Activated naive CD4-positive, alpha-beta T cell treated with anti-CD3 and anti-CD28 coated beads, Interleukin-2, amount 50 U/mL, for 72 hours (primary cell): ENCODE measurements at places on chromosomes 3 and 15.

- DNase-seq = peak; percentile 24
Observed at GRCh38 chr3:51819709-51820406, 40.8 kb upstream of the IQCF6 start.

- no peak for DNase-seq
Observed at GRCh38 chr15:69540622-69541021, 88.0 kb downstream of the RPLP1 start.

GRCh38 chr3:64213962-64214379 lies 11.3 kb downstream of the PRICKLE2 start:
- no peak for DNase-seq

DNA sequence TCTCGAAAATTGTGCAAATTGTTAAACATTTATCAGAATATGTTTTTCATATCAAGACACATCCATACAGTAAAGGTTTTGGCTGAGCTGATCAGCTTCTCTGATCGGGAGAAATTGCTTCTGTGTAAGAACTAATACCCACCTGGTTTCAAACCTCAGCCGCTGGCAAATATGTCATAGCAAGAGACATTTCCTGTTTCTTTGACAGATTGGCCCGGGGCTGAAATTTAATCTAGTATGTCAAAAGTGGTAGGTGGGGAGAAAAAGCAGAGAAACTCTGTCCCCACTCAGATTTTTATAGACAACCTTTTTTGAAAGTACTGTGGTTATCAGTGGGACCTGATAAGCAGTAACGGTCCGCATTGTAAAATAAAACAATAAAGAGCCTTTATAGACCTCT lies 88.8 kb upstream of the SLC24A5 start:
- DNase-seq = no peak

DNA sequence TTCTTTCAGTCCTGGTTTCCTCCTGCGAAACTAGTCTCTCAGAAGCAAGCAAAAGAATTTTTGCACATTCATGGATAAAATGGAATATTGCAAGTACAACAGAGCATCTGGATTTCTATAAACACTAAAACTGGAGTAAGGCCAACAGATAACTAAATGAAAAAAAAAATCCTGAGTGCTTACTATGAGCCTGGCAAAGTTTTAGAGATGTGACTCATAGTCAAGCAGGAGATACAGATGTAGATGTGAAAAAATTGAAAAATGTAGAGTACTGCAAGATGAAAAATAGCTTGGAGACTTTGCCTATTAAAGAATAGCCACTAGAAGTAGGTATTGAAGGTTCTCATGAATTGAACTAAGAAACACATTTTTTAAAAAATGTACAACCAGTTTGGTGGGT lies 397.4 kb downstream of the OTOL1 start:
- DNase-seq = no peak

GRCh38 chr3:135755330-135756105 lies 210.0 kb upstream of the PPP2R3A start:
- no peak for DNase-seq

DNA sequence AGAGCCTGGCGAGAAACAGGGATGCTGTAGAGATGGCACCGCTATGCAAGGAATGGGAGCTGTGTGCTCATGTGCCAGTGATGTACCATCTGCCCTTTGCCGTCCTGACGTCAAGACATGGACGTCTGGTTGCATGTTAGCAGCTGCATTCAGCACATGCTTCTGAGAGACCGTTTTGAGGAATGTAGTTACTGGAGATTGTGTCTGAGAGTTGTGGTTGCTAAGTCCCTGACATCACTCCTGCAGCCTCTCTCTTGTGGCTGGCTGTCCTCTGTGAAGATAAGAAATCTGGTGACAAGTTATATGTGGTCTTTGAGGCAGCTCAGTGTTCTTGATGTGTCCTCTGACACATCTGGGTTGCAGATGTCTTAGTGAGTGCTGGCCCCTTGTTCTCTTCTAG lies 165.1 kb downstream of the APBA2 start:
- DNase-seq = no peak

DNA sequence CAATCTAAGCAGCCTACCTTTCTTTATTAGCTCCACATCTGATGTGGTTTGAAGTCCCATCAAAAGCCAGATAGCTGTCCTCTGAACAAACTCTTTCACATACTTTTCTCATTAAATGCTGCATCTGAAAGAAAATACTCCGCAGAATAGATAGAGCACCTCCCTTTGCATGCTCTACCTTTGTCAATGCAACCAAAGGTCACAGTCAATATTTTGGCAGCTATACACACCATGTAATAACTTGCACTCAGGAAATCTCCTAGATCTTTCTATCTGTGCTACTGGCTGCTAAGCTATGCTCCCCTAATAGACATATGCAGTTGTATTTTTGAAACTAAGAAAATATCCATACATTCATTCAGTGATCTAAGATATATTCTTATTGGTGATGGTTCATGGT lies 204.8 kb upstream of the ARRDC4 start:
- DNase-seq = no peak

GRCh38 chr3:29091599-29092189 lies 189.2 kb upstream of the RBMS3 start:
- no peak for DNase-seq

DNA sequence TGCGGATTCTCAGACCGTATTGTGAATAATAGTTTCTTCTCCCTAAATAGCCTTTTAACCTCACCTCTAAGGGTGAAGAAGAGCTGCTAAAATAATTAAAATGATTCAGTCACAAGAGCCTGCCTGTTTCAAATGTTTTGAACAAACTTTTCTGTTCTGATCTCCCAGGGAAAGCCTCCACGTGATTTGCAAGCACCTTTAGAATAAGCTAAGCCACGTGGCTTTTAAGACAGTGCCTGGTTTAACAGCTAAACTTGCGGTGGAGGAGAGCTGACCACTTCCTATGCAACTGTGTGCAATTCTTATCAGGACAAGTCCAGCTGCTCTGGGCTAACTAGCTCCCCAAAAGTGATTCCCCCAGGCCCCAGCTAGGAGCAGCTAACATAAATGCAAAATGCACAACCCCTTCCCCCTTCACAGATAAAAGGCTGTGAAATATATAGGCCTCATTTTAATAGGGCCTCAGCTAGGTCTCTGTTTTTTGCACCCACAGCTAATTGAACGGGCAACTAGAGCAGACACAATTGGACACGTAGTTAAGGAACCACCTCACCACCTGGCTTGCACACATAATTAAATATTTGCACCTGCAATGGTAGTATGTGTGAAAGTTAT lies 401.2 kb upstream of the NR2F2 start:
- no peak for DNase-seq

DNA sequence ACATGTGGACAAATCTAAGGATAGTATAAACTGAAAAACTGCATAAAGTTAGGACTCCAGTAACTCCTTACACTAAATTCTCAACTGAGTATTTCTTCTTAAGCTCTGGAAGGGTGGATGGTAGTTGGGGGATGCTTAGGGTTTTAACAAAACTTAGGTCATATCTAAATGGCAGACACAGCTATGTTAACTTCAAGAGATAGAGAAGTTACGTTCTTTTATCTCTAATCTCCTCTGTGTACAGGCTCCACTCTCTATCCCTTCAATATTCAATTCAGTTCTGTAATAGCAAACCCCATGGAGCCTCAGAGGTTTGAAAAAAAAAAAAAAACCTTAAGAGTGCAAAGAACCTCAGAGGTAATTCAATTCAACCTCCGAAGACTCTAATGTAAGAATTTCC lies 3.1 kb downstream of the CMTM6 start:
- DNase-seq = no peak

DNA sequence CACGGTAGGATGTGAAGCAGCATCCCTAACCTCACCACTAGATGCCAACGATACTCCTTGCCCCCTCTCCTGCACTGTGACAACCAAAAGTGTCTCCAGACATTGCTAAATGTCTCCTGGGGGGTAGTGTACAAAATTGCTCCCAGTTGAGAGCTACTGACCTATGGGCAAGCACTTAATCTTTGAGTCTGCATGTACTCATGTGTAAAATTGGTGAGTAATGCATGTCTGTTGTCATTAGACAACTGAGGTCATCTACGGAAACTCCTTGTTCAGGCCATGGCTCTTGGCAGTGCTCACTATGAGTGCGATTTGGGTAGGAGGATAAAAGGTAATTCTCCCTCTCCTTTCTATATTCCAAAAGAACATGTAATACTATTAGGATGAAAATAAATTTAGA lies 29.2 kb downstream of the PDHB start:
- DNase-seq = no peak

GRCh38 chr3:22971497-22971896 lies 231.6 kb upstream of the UBE2E2 start:
- DNase-seq = no peak

DNA sequence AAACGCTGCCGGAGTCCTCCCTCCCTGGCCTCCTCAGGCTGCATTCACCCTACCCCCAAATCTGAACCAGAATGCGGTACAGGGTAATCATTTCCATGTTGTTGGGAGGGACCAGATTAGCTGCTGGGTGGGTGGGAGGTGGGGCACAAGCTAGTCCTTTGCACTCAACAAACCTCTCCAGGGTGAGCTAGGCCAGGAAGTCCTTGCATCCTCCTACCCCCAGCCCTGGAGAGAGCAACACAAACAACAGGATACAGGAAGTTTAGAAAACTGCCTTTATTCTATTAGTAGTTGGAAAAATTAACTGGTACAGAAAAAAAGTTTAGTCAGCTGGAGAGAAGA lies 702 bp upstream of the GPX1 start:
- no peak for DNase-seq

DNA sequence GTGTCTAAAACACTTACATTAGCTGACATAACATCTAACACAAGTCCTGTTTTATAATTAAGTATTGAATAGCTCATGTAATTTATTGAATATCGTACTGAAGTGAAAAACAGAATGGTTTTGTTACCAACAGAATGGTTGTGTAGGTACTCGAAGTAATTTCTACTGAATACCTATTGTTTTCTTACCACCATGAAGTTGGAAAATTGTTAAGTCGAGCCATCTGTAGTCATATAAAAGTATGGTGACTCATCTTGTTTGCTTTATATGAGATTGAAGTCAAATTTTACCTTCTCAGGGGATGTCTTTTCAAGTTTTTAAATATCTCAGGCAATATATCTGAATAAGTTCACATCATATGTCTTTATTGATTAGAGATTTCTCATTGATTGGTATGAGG lies 37.6 kb downstream of the PIAS1 start:
- no peak for DNase-seq

GRCh38 chr3:191133359-191133758 lies 65.7 kb upstream of the OSTN start:
- no peak for DNase-seq

- DNase-seq = no peak
Observed at GRCh38 chr15:96732704-96733103, 402.2 kb downstream of the NR2F2 start.

GRCh38 chr3:34237946-34238345 lies 439.5 kb downstream of the PDCD6IP start:
- DNase-seq = no peak

DNA sequence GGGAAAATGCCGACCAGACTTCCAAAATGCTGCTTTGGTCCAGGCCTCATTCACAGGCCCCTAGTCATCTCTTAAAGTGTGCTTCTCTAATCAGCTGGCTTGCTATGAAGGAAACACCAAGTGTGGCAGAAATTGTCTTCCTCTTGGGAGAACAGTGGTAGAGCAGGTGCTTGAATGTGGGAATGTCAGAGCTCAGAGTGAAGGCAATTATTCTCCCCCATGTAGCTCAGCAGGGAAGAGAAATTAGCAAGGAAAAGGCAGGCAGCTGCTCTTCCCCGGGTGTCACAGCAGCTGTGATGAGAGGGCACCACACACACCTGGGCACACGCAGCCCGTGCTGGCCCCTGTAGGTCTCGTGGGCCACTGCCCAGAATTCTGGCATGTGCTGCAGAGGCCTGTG lies 358.5 kb downstream of the WDR72 start:
- DNase-seq = no peak

DNA sequence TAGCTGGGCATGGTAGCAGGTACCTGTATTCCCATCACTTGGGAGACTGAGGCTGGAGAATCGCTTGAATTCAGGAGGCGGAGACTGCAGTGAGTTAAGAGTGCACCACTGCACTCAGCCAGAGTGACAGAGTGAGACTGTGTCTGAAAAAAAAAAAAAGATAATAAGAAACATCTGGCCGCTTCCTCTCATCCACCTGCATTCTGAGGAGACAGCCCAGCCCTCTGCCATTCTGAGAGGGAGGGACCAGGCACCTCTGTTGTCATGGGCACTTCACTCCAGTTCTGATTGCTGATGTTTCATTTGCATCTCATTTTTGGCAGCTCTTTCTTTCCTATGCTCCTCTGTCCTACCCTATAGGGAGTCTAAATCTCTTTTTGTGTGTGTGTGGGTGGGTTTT lies 36.4 kb upstream of the GSK3B start:
- DNase-seq = no peak

- no peak for DNase-seq
Observed at GRCh38 chr15:80070840-80071239, 11.4 kb downstream of the ZFAND6 start.

DNA sequence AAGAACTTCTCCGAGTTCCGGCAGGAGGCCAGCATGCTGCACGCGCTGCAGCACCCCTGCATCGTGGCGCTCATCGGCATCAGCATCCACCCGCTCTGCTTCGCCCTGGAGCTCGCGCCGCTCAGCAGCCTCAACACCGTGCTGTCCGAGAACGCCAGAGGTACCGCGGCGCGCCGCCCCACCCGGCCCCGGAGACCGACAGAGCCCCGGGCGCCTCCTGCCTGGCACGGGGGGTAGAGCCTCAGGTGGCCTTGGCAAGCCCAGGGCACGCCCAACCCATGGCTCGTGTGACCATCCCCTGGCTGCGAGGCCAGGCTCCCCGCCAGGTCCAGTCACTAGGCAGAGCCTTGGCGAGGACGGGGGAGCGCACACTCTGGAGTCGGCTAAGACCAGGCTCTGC lies 134.1 kb downstream of the LRRK1 start:
- DNase-seq = no peak

- DNase-seq = no peak
Observed at GRCh38 chr3:74269689-74270088, 344.8 kb downstream of the CNTN3 start.

GRCh38 chr3:131348911-131349310 lies 32.7 kb upstream of the NUDT16 start:
- DNase-seq = no peak

GRCh38 chr3:178522200-178523052 lies 13.8 kb upstream of the KCNMB2 start:
- DNase-seq = no peak
